CMK (cell line): ENCODE measurements at places on chromosomes 5 and 9.

- no peak for DNase-seq
These were observed 28.1 kb downstream of the ACSL6 start for GRCh38 chr5:131983244-131983771.

DNA sequence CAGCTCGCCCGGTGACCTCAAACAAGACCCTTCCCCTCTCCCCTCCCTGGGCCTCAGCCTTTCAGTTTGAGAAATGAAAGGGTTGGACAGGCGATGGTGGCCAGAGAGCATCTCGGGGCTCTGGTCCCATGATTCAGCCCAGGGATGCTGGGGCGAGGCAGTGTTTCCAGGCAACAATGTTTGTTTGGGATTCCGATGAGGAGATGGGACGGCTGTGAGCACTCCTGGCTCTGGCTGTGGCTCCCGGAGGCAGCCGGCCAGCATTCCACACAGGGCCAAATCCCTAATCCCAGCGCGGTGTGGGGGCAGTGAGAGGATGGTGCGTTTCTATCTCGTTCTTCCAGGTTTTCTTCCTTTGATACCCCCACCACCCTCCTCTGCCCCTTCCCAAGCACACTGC lies 66.0 kb downstream of the HMCN2 start:
- no peak for DNase-seq

GRCh38 chr5:151670083-151670686 lies 16.5 kb downstream of the SPARC start:
- no peak for DNase-seq

GRCh38 chr9:119758241-119758640 lies 389.0 kb upstream of the BRINP1 start:
- no peak for DNase-seq

DNA sequence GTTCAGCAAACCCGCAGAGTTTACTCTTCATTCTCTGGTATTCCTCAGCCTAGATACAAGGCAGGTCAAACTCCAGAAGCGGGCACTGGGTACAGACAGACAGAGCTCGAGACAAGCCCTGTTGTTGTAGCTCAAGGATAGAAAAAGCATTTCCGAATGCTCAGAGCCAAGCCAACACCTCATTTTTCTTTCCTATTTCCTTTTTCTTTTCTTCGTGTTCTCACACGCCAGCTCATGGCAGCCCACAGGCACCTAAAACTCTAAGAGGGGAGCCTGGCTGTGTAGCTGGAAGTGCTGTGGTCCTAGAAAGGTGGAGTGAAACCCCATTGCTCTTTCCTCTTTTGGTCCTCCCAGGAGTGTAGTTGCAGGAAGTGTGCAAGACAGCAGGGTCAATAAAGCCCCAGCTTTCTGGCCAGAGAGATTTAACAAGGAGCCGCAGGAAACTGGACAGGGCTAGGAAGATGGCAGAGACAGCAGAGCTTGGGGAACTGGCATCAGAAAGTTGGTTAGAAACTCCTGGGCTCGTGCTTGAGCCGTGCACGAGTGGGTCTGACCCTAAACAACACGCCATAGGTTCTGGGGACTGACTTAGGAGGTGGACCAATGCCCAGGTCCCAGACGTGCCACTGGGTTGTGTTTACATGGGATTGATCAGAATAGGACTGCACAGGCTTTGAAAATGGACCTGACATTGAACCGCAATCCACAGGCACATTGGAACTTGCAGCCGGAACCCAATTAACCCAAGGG lies 41.6 kb downstream of the ADAMTS2 start:
- DNase-seq, result no peak

- no peak for DNase-seq
These were observed 103.4 kb upstream of the GNA14 start for GRCh38 chr9:77751341-77752091.
